ENCODE measurements at places on chromosomes 4 and X.

GRCh38 chrX:153478746-153479145, 8.4 kb upstream of the HAUS7 start:
- no peak for DNase-seq

- DNase-seq: no peak
Observed at GRCh38 chr4:26337612-26338011, 16.8 kb downstream of the RBPJ start.

GRCh38 chr4:2512396-2513135, 23.9 kb upstream of the FAM193A start:
- no peak for DNase-seq

GRCh38 chrX:98299785-98300184, 1416.1 kb downstream of the RPA4 start:
- DNase-seq: no peak

DNA sequence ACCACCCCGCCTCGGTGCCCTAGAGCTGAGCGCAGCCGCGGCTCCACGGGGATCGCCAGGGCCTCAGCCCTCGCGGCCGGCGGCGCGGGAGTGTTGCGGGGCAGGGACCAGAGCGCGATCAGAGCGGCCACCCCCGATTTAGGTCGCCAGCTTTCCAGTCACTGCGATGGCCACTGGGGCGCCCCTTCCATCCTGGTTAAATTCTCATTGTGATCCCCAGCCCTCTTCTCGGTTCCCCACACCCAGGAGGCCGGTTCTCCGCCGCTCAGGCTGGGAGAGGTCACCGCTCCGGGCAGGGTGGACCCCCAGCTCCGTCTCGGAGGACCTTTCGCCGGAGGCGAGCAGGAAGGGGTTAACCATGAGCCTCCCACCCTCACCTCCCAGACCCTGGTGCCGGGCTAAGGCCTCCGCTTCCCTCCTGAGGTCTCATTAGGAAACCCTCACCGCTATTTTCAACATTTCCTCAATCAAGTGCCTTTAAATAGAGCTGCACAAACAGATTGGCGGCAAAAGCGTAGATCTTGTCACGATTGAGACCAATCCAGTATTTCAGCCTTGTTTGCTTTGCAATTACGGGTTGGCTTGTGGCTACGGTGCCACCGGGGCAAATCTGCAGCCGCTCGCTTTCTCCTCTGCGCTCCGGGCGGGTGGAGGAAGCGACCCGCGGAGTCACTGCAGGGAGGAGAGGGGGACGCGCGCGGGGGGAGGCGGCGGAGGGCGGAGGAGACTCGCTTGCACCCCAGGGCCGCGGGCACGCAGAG, 8.3 kb upstream of the HAND2 start:
- no peak for DNase-seq

- no peak for DNase-seq
Observed at GRCh38 chr4:139686130-139686529, 20.5 kb downstream of the MGST2 start.

GRCh38 chr4:80540785-80541469, 205.4 kb downstream of the CFAP299 start:
- peak; percentile 21 for DNase-seq

GRCh38 chrX:136708348-136708747, 60.4 kb downstream of the CD40LG start:
- DNase-seq: peak; percentile 11

GRCh38 chr4:169724260-169724659, 33.5 kb downstream of the HPF1 start:
- DNase-seq: no peak
